ENCODE measurements at places on chromosomes 13 and 19.

DNA sequence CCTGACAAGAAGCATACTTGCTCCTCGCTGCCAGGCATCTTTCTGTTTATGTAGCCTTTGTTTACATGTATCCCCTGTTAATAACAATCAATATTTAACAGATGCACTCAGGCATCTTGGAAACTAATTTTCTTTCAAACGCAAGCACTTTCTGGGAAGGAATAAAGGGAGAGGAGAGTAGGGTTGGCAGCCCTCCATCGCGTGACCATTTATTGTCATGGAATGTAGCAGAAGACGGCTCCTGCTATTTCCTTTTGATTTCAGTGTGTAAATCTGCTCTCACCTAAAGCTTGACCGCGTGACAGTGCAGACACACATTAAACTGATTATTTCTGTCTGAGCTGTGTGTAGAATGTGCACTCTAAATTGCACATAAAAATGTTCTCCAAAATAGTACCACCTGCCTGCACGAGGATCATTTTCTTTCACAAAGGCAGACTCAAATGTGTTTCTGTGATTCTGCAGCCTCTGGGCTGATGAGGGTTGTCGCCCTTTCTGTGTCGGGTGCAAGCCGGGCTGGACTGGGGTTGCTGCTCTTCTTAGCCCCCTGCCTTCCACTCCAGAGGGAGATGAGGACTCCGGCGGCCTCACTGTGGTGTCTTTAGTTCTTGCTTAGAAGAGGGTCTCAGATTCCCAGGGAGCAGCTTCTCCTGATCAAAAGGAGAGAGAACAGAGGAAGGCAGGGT, 223.5 kb upstream of the MAB21L1 start:
- no peak for DNase-seq

DNA sequence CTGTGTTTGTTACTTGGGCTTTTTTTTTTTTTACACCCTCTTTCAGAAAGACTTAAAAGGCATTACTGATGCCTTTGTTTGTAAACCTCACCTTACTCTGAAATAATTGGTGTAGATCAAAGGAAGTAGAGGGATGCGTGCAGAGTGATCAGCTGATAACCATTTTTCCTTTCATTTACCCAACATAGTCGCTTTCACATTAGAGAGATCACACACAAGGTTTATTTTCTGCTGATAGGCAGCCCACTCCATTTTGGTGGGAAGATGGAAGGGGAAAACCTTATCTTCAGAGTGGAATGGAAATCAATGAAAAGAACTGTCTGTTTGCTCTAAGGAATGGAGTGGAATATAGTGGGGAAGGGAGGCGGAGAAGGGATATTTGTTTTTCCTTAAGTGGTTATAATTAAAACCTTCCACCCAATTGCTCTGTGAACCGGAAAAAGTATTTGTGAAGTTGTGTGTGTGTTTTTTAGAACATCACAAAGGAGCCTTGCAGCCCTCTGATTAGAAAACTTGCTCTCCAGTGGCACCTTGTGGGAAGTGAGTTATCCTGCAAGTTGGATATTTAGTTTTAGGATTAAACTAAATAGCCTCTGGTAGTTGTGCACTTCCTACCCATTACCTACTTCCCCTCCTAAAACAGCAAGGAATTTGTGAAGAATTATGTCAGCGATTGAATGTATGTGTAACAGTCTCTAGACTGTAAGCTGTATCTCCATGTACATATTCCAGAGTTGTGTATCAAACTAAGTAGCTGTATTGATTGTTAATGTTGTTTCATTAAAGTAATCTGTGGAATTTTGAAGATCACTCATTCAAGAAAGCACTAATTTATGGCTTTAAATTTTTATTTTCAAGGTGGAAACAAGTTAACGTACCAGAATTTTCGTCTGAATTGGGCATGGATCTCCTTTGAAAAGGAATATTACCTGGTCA, 76.8 kb downstream of the FREM2 start:
- no peak for DNase-seq

DNA sequence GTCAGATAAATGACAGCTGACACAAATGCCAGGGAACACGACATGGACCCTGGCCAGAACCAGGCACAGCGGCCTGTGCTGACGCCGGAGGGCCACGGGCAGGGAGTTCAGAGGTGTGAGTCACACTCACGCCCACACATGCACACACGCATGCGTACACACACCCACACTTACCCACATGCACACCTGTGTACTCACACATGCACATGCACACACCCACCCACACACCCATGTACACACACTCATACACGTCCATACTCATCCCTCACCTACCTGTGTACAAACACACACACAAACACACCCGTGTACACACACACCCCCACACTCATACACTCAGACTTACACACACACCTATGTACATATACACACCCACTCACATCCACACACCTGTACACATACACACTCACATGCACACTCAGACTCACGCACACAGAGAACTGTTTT, 40.4 kb downstream of the MLLT1 start:
- DNase-seq: no peak

DNA sequence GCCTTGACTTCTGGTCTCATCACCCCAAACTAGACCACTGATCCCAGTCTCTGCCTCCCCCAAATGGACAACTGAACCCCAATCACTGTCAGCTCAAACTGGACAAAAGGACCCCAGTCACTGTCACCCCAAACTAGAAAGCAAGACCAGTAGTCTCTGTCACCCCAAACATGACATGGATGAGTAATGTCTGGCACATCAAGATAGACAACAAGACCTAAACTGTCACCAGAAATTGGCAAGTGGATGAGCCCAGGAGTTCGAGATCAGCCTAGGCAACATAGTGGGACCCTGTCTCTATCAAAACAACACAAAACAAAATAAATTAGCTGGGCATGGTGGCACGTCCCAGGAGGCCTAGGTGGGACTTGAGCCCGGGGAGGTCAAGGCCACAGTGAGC, 12.0 kb downstream of the RABAC1 start:
- DNase-seq: no peak

GRCh38 chr19:13839938-13840304, 37.0 kb upstream of the NANOS3 start:
- no peak for DNase-seq

- no peak for DNase-seq
Observed at GRCh38 chr19:5913739-5914357, at the start of gene CAPS. Gene CAPS, plus strand, starts transcription at chr19:5914254. Its CDS starts 153 bp downstream, at chr19:5914407.

GRCh38 chr13:112177450-112178288, 110.7 kb downstream of the SOX1 start:
- DNase-seq: no peak

- no peak for DNase-seq
Observed at GRCh38 chr13:47258384-47258783, 361.5 kb upstream of the HTR2A start.

DNA sequence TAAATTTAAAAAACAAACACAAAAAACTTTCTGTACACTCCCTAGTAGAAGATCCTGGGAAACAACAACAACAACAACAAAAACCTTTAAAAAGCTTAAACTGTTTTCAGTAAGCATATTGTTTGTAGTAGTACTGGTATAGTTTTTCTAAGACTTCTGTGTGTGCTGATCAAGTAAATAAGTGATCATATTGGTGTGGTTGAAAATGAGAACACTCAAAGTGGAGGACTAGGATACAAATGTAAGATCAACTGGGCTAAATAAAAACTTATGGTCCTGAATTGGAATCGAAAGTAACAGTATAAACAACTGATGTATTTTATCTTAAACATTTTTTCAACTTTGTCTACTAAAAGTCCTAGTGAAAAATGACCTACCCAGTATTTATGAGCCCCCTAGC, 135.5 kb downstream of the FOXO1 start:
- DNase-seq: no peak

GRCh38 chr13:42660333-42660965, 86.5 kb downstream of the TNFSF11 start:
- no peak for DNase-seq

- peak; percentile 86 for DNase-seq
Observed at GRCh38 chr19:38851622-38852230, 1.9 kb upstream of the HNRNPL start.

- no peak for DNase-seq
Observed at GRCh38 chr13:49410006-49410405, 33.9 kb downstream of the CAB39L start.

DNA sequence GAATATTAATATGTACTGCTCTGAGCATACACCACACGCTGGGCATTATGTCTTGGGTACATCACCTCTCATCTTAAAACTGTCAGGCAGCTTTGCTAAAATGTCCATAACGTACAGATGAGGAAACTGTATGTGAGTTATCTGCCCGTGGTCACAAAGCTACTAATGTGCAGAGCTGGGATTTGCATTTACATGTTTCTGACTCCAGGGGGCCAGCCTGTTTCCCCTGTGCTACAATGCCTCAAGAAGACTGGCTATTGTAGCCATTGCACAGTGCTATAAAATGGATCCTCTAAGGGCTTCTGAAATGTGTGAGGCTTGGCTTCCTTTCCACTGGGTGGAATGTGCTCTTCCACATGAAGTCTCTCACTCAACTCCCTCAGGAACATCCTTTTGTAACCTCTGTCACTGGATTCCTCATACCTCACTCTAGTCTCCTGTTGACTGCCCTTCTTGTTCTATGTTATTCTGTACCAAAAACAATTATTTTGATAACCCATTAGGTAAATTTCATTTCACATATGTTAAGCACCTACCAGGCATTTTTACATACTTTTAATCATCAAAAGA, 95.6 kb upstream of the HTR2A start:
- peak; percentile 11 for DNase-seq

DNA sequence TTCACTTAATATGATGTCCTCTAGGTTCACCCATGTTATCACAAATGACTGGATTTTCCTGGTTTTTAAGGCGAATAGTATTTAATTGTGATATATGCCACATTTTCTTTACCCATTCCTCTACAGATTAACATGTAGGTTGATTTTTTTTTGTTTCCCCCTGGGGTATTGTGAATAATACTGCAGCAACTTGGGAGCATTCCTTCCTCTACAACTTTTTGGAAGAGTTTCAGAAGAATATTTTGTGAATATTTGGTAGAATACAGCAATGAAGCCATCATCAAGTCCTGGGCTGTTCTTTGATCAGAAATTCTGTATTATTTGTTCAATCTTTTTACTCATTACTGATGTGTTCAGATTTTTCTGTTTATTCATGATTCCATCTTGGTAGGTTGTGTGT, 5.6 kb upstream of the ZNF331 start:
- DNase-seq: no peak

DNA sequence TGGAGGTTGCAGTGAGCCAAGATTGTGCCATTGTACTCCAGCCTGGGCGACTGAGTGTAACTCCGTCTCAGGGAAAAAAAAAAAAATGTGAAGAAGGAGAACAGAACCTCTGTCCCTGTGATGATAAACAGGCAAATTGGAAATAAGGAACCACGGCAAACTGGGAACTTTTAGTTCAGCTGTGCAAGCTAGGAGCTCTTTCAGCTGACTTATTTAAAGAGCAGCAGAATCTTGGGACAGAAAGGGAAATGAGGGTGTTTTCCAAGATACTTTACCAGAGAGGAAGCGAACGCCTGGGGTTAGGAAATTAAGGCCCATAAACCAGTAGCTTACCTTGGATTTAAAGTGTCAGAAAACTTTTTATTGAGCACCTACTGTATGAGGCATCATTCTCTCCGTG, 3.0 kb upstream of the UPF1 start:
- no peak for DNase-seq

DNA sequence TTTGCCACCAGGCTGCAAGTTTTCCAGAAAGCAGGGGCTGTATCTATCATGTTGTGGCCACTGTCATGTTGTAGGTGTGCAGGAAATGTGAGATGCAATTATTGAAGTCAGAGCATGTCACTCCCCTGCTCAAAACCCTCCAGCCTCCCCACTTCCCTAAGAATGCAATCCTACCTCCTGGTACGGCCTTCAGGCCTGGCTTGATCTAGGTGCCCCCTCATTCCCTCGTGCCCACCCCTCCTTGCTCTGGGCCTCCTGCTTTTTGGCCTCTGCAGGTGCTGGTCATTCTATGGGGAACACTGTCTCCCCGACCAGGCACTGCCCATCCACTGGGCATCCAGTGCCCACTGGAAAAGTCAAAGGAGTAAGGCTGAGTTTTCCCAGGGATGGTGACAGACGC, 28.5 kb upstream of the MATK start:
- DNase-seq: no peak

DNA sequence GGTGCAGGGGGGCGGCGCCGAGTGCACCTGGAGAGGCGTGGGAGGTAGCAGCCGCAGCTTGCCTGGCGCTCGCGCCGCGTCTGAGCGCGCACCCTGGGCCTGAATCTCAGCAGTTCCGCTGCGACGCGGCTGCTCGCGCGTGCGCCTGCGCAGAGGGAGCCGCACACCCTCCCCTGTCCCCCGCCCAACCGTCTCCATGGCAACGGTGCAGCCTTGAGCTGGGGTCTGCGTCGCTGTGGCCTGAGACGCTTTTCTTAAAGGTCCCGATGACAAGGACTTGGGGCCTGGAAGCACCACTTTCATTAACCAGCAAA, at the start of gene PNMA8B:
TSS of gene PNMA8B (minus strand) at position 82 of the 314 bp plus-strand sequence. CDS start 402 bp downstream, outside the sequence.
- DNase-seq: no peak

DNA sequence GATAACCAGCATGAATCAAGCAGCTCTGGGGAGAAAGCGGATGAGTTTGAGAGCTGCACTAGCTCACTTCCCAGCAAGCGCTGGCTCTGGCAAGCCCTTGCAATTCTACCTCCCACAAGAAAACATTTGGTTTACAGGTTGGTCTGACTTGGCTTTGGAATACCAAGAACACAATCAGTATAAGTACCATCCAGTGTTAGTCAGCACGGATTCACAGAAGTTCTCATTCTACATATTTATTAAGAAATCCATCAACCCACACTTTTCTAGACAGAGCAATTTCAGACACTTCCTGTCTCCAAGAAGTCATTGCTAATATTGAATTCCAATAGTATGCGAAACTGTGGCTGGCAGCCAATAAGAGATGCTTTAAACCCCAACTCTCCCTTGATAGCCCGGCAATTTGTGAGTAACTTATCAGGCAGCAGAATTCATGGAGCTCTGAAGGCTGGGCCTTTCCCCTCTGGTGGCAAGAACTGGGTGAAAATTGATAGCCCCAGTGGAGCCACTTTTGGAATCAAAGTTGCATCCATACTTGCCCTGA, 59.4 kb upstream of the WASF3 start:
- DNase-seq: no peak

GRCh38 chr19:7515645-7516151, at the start of gene ZNF358:
Gene ZNF358, plus strand, starts transcription at chr19:7516103. Its CDS starts 3,140 bp downstream, at chr19:7519243.
- peak; percentile 98 for DNase-seq

GRCh38 chr19:29119590-29119989, 93.4 kb downstream of the UQCRFS1 start:
- no peak for DNase-seq

- DNase-seq: peak; percentile 89
Observed at GRCh38 chr19:1324806-1325567, 39.3 kb downstream of the EFNA2 start.

GRCh38 chr13:27792393-27793218, at the start of gene GSX1:
Gene GSX1, plus strand, starts transcription at chr13:27792483. Its CDS starts 208 bp downstream, at chr13:27792691.
- peak; percentile 59 for DNase-seq
